Suprapubic skin (tissue), 4 donors: ENCODE measurements at places on chromosomes 2 and 18.

- no peak overlapping the region for H3K4me3 ChIP-seq
- DNase-seq, result no peak
- H3K27me3 ChIP-seq, result peaks cover 100% of the 10 kb centered on the region
- H3K4me1 ChIP-seq, result peaks cover 35% of the 10 kb centered on the region
- no peaks in the 10 kb centered on the region for H3K36me3 ChIP-seq
- H3K27ac ChIP-seq, result no peak overlapping the region
These were observed 14.0 kb downstream of the POU3F3 start for GRCh38 chr2:104867813-104868504.

DNA sequence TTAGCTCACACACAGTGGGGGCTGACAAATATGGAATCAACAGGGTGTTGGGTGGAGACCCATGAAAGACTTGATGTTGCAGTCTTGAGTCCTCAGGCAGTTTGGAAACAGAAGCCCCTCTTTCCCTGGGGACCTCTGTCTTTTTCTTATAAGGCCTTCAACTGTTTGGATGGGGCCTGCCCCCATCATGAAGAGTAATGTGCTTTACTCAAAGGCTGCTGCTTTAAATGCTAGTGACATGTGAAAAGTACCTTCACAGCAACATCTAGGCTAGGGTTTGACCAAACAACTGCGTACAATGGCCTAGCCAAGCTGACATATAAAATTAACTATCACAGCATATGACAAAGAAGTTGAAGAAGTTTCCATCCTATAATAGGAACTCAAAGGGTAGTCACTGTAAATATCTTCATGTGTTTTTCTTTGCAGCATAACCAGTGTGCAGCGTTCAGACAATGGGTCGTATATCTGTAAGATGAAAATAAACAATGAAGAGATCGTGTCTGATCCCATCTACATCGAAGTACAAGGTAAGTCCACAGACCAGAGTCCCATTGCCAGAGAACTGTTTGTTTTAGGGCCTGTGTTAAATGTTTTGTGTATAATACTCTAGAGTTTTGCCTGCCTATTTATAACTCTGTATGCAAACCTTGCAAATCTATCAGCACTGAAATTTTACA is 46.3 kb downstream of the MERTK start:
- peaks cover 16% of the 10 kb centered on the region for H3K36me3 ChIP-seq
- no peak for DNase-seq
- peaks cover 32% of the 10 kb centered on the region for H3K4me1 ChIP-seq
- no peak overlapping the region for H3K27ac ChIP-seq
- H3K4me3 ChIP-seq, result no peak overlapping the region

GRCh38 chr2:199977984-199978415 is 22.6 kb downstream of the MAIP1 start:
- peaks cover 7% of the 10 kb centered on the region for H3K4me1 ChIP-seq
- no peak overlapping the region for H3K27ac ChIP-seq
- H3K4me3 ChIP-seq, result no peak overlapping the region
- no peak for DNase-seq

- no peaks in the 10 kb centered on the region for H3K36me3 ChIP-seq
- H3K4me1 ChIP-seq, result no peaks in the 10 kb centered on the region
- no peaks in the 10 kb centered on the region for H3K27me3 ChIP-seq
- no peak for DNase-seq
These were observed 355.9 kb upstream of the KLHL29 start for GRCh38 chr2:23029111-23029510.

DNA sequence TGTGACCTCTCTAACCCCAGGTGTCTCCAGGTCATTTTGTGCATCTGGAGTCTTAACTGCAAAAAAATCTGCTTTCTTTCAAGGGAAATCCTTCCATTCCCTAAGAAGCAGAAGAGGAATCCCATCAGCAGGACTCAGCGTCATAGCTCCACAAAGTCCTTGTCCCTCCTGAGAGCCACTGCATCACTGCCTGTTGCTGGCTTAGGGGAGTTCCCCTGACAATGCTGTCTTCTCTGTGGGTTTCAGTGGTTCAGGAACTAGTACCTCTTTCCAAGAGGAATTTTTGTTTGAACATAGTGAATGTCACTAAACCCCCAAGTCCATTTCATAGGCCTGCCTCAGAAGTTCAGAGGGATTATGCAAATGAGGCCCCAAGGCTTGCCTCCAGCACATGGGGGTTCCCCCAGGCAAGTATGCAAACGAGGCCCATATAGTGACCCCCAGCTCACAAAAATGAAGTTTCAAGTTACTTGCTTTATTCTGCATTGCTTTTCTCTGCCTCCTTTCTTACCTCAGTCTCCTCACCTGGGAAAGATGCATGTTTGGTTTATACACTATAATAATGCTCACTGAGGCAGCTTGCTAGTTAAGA is 513.9 kb upstream of the MEX3C start:
- DNase-seq, result no peak
- no peak overlapping the region for H3K27ac ChIP-seq
- no peak overlapping the region for H3K4me3 ChIP-seq
- H3K36me3 ChIP-seq, result no peaks in the 10 kb centered on the region

- H3K27ac ChIP-seq, result no peak overlapping the region
- H3K36me3 ChIP-seq, result no peaks in the 10 kb centered on the region
- H3K4me1 ChIP-seq, result peaks cover 10% of the 10 kb centered on the region
- H3K27me3 ChIP-seq, result peaks cover 72% of the 10 kb centered on the region
These were observed 26.4 kb downstream of the CELF4 start for GRCh38 chr18:37539236-37539635.

GRCh38 chr2:229629039-229629438 is 85.3 kb downstream of the DNER start:
- no peak for DNase-seq
- H3K36me3 ChIP-seq, result no peaks in the 10 kb centered on the region
- no peak overlapping the region for H3K27ac ChIP-seq
- no peaks in the 10 kb centered on the region for H3K4me1 ChIP-seq

GRCh38 chr2:191321861-191322662 is 76.9 kb downstream of the MYO1B start:
- no peak for DNase-seq
- no peaks in the 10 kb centered on the region for H3K27me3 ChIP-seq
- peaks cover 15% of the 10 kb centered on the region for H3K4me1 ChIP-seq
- no peaks in the 10 kb centered on the region for H3K36me3 ChIP-seq
- no peak overlapping the region for H3K27ac ChIP-seq

DNA sequence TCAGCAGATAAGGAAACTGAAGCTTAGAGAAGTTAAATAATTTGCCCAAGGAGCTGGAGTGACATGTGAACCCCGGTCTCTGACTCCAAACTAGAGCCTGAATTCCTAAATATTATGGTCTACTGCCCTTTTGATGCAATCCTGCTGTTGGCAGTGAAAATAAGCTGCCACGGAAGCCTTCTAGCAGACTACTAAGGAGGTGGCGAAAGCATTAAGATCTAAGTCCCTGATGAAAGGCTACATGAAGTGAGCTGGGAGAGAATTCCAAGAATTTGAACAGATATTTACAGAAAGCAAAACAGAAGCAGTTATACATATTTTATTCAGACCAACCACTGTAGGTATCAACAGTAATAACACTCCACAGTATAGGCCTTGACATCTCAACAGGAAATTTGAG is 28.1 kb downstream of the TRMT61B start:
- no peak for DNase-seq
- no peaks in the 10 kb centered on the region for H3K36me3 ChIP-seq
- H3K27ac ChIP-seq, result no peak overlapping the region
- no peaks in the 10 kb centered on the region for H3K4me1 ChIP-seq
- H3K4me3 ChIP-seq, result no peak overlapping the region
- no peaks in the 10 kb centered on the region for H3K27me3 ChIP-seq

GRCh38 chr2:174442546-174443510 is 44.0 kb downstream of the GPR155 start:
- H3K4me3 ChIP-seq, result no peak overlapping the region
- peaks cover 4% of the 10 kb centered on the region for H3K4me1 ChIP-seq
- H3K27ac ChIP-seq, result no peak overlapping the region
- no peak for DNase-seq
- no peaks in the 10 kb centered on the region for H3K27me3 ChIP-seq
- H3K36me3 ChIP-seq, result peaks cover 27% of the 10 kb centered on the region

GRCh38 chr2:30253873-30254684 is 22.7 kb downstream of the LBH start:
- no peak for DNase-seq
- H3K27me3 ChIP-seq, result no peaks in the 10 kb centered on the region
- peaks cover 25% of the 10 kb centered on the region for H3K4me1 ChIP-seq

DNA sequence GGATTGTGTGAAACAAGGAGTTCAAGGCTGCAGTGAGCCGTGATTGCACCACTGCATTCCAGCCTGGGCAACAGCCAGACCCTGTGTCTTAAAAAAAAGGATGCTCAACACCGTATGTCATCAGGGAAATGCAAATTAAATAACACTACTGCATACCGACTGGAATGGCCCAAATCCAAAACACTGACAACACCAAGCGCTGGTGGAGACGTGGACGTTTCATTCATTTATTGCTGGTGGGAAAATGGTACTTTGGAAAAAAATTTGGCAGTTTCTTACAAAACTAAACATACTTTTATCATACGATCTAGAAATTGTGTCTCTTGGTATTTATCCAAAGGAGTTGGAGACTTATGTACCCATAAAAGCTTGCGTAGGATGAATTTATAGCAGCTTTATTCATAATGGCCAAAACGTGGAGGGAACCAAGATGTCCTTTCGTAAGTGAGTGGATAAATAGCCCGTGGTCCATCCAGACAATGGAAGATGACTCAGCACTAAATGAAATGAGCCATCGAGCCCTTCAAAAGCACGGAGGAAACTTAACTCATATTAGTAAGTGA is 24.2 kb downstream of the NEU4 start:
- H3K27me3 ChIP-seq, result peaks cover 16% of the 10 kb centered on the region
- no peak overlapping the region for H3K27ac ChIP-seq
- no peaks in the 10 kb centered on the region for H3K4me1 ChIP-seq
- no peaks in the 10 kb centered on the region for H3K36me3 ChIP-seq
- DNase-seq, result peak; percentile 56

GRCh38 chr2:237590272-237591140 is at the start of gene RAB17:
Gene RAB17 (minus strand): TSS chr2:237590734. CDS start chr2:237586154, 4,580 bp downstream.
- H3K4me3 ChIP-seq, result no peak within 1 kb of the TSS
- H3K27ac ChIP-seq, result peak within 1 kb of the TSS; percentile 52
- DNase-seq, result no peak

DNA sequence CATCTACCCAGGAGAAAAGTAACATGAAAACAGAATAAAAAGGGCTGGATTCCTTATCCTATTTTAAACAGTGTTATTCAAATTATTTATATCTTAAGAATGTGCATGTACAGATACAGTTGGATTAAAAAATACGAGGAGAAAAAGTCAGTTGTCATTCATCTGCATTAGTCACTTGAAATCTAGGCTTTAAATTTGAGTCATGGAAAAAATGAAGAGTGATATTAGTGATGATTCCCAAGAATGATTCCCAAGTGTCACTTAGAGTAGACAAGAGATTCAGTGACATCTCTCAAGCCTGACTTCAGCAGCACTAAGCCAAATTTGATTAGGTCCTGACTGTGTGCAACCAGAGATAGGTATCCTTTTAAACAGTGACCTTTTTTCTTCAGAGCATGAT is 394.2 kb downstream of the IRS1 start:
- no peak overlapping the region for H3K27ac ChIP-seq
- H3K36me3 ChIP-seq, result no peaks in the 10 kb centered on the region
- H3K27me3 ChIP-seq, result no peaks in the 10 kb centered on the region
- H3K4me3 ChIP-seq, result no peak overlapping the region
- no peak for DNase-seq
- no peaks in the 10 kb centered on the region for H3K4me1 ChIP-seq

- no peak for DNase-seq
- H3K4me1 ChIP-seq, result no peaks in the 10 kb centered on the region
- no peak overlapping the region for H3K27ac ChIP-seq
- no peaks in the 10 kb centered on the region for H3K36me3 ChIP-seq
- H3K4me3 ChIP-seq, result no peak overlapping the region
These were observed 11.6 kb downstream of the CNGA3 start for GRCh38 chr2:98357849-98358248.

GRCh38 chr2:48270209-48270608 is 259.7 kb upstream of the STON1 start:
- H3K4me3 ChIP-seq, result no peak overlapping the region
- H3K27ac ChIP-seq, result no peak overlapping the region
- H3K36me3 ChIP-seq, result no peaks in the 10 kb centered on the region
- no peak for DNase-seq
- no peaks in the 10 kb centered on the region for H3K27me3 ChIP-seq

DNA sequence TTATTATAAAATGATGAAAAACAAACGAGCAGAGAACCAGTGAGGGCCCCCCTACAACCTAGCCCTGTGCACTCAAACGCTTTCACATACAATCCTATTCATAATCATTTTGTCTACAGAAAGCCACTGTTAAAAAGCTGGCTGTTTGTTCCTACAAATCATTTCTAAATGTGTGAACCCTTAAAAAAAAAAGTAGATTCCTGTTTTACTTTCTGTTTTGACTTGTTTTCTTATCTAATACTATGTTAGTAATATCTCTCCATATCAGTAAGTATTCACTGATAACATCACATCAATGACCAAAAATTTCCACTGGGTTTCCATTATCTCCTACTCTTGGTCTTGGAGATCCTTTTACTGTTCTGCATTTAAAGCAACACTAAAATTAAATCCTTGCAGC is 128.8 kb upstream of the TTC39C start:
- DNase-seq, result no peak
- peak overlapping the region; percentile 91 for H3K27ac ChIP-seq
- peaks cover 4% of the 10 kb centered on the region for H3K36me3 ChIP-seq
- H3K4me3 ChIP-seq, result no peak overlapping the region
- H3K4me1 ChIP-seq, result peaks cover 57% of the 10 kb centered on the region
- no peaks in the 10 kb centered on the region for H3K27me3 ChIP-seq

DNA sequence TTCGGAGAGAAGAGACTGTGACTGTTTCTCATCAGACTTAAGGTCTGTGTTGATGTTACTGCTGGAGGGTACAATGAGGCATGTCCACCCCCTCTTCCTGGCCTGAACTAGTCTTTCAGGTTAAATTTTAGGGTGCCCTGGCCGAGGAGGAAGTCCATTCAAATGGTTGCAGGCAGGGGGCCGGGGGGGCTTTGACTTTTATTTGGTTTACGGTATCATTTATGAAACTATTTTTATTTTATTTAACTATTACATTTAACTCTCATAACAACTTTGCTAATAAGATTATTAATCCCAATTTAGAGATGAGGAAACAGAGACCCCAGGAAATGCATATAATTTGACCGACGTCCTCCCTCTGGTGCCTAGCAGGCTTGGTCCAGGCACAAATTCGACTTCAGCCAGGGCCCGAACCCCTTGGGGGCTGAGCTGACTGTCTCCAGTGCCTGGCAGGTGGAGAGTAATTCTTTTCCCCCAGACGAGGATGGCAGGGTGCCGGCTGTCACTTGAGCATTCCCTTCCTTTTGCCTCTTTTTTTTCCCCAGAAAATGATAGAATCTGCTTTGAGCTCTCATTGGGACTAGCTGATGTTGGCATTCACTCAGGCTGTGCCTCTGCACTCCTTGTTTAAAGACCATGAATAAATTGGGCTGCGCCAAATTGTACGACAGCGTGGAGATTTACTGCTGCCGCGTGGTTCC is 255.3 kb upstream of the SALL3 start:
- H3K27ac ChIP-seq, result no peak overlapping the region
- no peaks in the 10 kb centered on the region for H3K4me1 ChIP-seq
- peaks cover 23% of the 10 kb centered on the region for H3K27me3 ChIP-seq

GRCh38 chr2:144659731-144660275 is 139.9 kb upstream of the ZEB2 start:
- no peak overlapping the region for H3K4me3 ChIP-seq
- no peaks in the 10 kb centered on the region for H3K36me3 ChIP-seq
- no peaks in the 10 kb centered on the region for H3K27me3 ChIP-seq
- H3K4me1 ChIP-seq, result peaks cover 12% of the 10 kb centered on the region

GRCh38 chr18:77061946-77062517 is 70.6 kb downstream of the MBP start:
- peak overlapping the region; percentile 39 for H3K27ac ChIP-seq
- no peak for DNase-seq
- no peak overlapping the region for H3K4me3 ChIP-seq
